ENCODE measurements at places on chromosomes 3 and 15.

- no peak for DNase-seq
Measured at GRCh38 chr15:29913528-29914135, 91.4 kb upstream of the TJP1 start.

DNA sequence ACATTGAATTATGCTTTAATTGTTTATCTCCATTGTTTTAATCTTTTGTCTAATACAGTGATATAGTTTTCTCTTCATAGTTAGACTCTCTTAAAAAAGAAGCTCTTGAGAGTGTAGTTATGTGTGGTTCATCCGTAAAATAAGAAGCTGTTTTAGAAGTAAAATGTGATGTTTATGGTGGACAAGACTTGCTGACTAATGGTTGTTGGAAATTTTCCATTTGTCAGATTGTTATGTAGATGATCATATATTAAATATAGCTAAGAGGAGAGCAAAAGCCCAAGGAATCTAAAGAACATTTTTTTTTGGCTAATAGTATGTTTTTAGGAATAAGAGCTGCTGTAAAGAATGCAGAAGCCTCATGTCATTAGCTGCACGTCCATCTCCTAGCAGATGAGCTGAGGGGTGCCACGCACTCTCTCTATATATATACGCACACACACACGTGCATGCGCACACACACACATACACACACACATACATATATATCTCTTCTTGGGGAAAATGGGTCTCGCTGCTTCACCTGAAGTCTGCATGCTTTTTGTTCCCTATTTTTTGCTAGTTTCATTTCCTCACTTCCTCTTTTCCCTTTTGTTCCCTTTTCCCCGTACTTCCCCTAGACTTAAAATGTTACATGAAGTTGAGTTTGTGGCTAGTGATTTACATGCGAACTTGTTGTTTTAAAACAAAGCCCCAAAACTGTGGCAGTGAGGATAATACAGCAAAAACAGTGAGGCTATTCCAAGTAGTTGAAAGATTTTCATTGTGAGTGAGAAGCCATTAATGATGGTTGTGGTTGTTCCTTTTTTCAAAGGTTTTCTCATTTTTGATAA, 107.8 kb downstream of the MBNL1 start:
- DNase-seq = no peak

DNA sequence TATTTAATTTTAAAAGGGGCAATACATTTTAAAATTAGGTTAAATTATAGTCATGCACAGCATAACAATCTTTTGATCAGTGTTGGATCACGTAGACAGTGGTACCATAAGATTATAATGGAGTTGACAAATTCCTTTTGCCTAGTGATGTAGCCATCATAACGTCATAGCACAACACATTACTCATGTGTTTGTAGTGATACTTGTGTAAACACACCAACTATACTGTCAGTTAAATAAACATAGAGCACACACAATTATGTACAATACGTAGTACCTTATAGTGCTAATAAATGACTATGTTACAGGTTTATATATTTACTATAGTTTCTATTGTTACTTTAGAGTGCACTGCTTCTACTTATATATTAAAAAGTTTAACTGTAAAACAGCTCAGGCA, 31.2 kb downstream of the FOXB1 start:
- DNase-seq = no peak

DNA sequence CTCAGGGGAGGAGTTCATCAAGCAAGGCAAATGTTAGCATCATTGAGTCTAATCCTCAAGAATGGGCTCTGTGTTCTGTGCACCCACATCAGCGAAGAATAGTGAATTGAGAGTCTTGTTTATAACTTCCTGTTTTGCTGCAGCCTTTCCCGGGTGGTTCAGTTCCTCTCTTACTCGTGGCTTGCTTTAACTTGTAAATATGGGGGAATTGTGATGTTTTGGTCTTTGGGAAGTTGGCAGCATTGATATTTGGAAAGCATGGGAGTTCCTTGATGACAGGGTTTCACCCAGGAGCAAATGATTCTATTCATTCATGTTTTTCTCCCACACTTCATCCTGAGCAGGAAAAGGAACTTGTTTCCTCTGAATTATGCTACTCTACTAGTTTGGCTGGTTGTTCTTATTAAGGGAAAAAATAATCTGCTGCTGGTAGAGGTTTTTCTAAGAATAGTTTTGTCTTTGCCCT, 40.4 kb downstream of the GPD1L start:
- no peak for DNase-seq

GRCh38 chr3:185175370-185175987, 22.6 kb upstream of the C3orf70 start:
- peak; percentile 3 for DNase-seq

- no peak for DNase-seq
Measured at GRCh38 chr3:136955813-136956212, 2.0 kb upstream of the IL20RB start.

- DNase-seq = no peak
Measured at GRCh38 chr3:184078851-184079250, 18.0 kb upstream of the HTR3E start.

- DNase-seq = no peak
Measured at GRCh38 chr3:29138171-29138570, 142.7 kb upstream of the RBMS3 start.

DNA sequence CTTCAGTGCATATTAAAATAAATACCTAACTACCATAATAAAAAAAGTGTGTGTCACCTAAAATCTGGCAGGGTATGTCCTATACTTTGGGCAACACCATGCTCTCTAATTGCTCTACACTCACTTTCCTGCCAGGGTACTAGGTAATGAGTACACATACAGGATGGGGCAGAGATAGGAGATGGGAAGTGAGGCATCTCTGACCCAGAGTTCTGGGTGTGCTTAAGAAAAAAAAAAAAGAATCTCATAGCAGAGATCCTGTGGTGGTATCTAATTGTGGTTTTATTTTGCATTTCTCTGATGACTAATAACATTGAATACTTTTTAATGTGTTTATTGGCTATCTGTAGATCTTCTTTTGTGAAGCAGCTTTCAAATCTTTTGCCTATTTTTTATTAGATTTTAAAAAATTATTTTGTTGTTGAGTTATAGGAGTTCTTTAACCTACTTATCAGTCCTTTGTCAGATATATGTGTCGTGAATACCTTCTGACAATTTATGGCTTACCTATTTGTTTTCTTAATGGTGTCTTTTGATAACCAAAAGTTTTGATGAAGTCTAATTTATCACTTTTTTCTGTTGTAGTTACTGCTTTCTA, 48.0 kb downstream of the EEFSEC start:
- no peak for DNase-seq

DNA sequence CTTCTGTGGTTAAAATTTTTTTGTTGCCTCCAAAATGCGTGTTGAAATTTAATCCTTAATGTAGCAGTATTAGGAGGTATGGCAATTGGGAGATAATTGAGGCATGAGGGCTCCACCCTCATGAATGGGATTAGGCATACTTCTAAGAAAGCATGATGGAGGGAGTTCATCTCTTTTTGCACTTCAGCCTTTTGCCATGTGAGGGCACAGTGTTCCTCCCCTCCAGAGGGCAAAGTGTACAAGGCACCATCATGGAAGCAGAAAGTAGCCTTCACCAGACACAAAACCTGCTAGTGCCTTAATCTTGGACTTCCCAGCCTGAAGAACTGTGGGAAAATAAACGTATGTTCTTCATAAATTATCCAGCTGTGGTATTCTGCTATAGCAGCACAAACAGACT, 429.5 kb downstream of the ZIC1 start:
- no peak for DNase-seq

DNA sequence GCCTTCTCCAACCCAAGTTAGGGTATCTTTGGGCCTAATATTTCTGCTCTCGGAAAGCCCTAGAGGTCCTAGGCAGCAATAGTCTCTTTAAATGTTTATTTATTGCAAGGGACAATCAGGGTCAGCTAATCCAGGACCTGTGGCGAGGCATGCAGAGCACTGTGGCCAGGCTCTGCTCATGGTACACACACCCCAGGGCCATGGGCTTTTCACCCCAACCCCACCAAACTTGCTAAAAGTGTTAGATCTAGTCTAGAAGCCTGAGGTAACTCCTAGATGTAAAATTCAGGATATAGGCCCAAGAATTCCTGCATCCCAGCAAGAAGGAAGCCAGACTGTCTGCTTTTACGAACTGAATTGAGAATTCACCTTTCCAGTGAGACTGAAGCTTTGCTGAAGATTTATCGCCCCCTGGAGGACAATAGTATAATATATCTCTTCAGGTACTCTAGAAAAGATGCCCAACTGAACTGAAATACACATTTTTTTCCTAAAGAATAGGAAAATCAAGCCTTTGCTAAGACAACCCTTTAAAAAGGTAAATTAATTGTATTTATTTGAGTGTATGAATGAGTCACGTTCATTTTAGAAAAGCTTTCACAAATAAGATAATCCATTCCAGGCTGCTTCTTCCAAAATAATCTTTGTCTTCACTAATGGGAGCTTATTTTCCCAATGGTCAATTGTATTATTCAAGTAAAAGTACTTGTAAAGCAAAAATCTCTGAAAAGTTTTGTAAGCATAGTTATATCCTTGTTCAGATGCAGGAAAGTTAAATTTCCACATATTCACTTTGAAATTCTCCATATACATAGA, 89.8 kb downstream of the LRRC3B start:
- DNase-seq = peak; percentile 18

GRCh38 chr3:140187028-140187427, 252.0 kb downstream of the CLSTN2 start:
- DNase-seq = no peak

GRCh38 chr3:197913641-197914380, 36.2 kb upstream of the RPL35A start:
- no peak for DNase-seq

GRCh38 chr3:20573175-20573574, 387.2 kb upstream of the SGO1 start:
- DNase-seq = no peak

DNA sequence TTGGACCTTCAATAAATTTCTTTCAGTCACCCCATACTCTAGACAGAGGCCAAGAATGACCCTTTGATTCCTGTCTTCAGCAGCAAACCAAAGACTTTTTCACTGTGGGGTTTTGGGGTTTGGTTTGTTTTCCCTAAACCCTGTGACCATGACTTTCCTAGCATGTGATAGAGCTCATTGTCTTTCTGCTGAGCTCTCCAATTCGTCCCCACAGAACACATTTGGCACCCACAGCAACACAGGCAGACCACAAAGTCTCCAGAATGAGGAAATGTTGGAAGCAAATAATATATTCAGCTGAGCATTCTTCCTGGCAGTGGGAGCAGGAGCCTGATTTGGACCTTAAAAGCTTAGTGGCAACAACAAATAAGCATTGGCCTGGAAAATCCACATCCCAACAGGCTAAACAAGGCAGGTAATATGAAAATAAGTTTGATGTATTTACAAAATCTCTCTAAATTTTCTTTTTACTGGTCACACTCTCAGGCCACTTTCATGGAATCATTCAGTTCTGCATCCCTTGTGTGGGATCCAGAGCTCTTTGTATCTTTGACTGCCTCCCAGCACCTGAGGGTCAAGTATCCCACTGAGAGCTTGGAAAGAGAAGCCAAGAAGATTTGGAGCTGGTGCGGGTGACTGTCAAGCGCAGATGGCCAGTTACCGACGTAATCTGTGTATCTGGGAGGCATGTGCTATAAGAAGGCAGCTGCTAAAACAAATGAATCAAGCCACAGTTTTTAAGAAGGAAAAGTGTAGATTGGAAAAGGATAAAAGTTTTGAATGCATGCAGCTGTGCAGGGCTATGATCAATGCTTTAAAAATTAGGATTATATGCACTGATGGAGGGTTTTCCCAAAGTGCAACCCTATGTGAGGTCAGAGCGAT, 36.5 kb upstream of the CPB1 start:
- DNase-seq = no peak

DNA sequence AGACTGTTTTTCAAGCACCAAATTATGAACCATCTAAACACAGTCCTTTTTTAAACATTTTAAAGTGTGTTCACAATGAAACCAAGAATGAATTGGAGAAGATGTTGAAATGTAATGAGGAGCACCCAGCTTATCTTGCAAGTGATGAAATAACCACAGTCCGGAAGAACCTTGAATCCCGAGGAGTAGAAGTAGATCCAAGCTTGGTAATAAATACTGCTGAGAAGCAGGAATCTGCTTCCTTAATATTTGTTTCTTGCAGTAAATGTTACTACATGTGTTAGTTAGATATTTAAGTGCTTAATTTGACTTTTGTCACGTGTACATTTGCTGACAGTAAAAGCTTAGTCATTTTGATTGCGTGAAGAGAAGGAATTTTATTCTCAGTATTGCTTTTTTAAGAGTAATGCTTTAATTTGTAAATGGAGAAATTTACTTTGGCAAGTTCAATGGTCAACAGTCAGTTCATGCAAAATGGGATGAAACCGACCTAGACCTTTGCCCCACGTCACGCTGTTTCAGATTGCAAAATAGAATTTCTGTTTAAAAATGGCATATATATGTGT, 69.8 kb downstream of the OPA1 start:
- no peak for DNase-seq

- no peak for DNase-seq
Measured at GRCh38 chr3:126021702-126022101, 52.7 kb downstream of the ROPN1B start.

GRCh38 chr3:15097891-15098290, 1.1 kb downstream of the RBSN start:
- no peak for DNase-seq

- no peak for DNase-seq
Measured at GRCh38 chr3:164250923-164251322, 827.4 kb downstream of the SI start.

- DNase-seq = no peak
Measured at GRCh38 chr15:79412010-79412409, 20.1 kb upstream of the MINAR1 start.

- no peak for DNase-seq
Measured at GRCh38 chr15:39323157-39323556, 257.7 kb upstream of the THBS1 start.

- DNase-seq = no peak
Measured at GRCh38 chr15:59976480-59977271, 27.4 kb upstream of the FOXB1 start.

DNA sequence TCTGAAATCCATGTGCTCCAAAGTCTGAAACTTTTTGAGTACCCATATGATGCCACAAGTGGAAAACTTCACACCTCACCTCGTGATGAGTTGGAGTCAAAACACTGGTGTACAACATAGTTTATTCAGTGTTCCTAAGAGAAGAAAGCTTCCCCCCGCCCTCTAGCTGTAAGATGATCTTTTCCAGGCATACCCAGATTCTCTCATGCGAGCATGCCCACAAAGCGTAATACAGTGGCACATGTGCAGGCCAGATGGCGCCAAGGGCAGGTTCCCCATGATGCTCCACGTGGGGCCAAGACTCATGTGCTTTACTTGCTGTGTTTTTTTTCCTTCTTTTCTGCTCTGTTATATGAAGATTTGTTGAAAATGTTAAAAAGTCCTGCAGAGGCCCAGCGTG, 104.9 kb upstream of the LRRFIP2 start:
- no peak for DNase-seq

DNA sequence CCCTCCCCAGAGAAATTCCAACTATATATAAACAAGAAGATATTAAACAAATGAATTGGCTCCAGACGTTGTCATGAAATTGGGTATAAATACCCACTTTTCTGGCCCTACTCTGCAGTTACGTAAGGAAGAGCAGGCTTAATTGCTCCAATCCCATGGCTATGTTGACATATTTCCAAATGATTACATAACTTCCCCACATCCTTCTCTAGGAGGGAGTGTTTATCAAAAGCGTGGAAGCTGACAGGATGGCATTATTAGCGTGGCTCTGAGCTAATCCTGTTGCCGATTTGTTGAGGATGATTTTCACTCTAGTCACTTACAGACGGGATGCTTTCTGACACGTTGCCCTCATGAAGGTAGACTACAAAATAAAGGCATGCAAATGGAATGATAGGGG, 347.5 kb upstream of the TMCO5A start:
- DNase-seq = no peak

- no peak for DNase-seq
Measured at GRCh38 chr3:188452158-188452772, 298.3 kb downstream of the LPP start.

- no peak for DNase-seq
Measured at GRCh38 chr3:89250742-89251141, 143.3 kb downstream of the EPHA3 start.

Data from NCI-H1092 (cell line).